ENCODE measurements at places on chromosomes 6 and 20. TPM values are rescaled to one million over a fixed set of nuclear protein-coding genes. Genes with fewer than 3 reads are reported as not detected.

ISM1 gene
- not detected for total RNA-seq

ZC2HC1B gene
- not detected for total RNA-seq

SOX4 gene
- 7.6 TPM for total RNA-seq

FILIP1 gene
- 2.7 TPM for total RNA-seq

BPI gene
- not detected for total RNA-seq

TTI1 gene
- 11.8 TPM for total RNA-seq

CDH26 gene
- 0.32 TPM for total RNA-seq

GSTA3 gene
- not detected for total RNA-seq

IRF4 gene
- total RNA-seq = not detected

RIMS4 gene
- total RNA-seq = not detected

DDX43 gene
- 0.81 TPM for total RNA-seq

UTRN gene
- 88.5 TPM for total RNA-seq

NHLRC1 gene
- total RNA-seq = 1.9 TPM

TXLNB gene
- not detected for total RNA-seq

GINM1 gene
- total RNA-seq = 76.9 TPM

CLDN20 gene
- not detected for total RNA-seq

BPIFB2 gene
- total RNA-seq = not detected

All from cardiac atrium fibroblast (primary cell).